ENCODE measurements at places on chromosomes 3 and 15. TPM values are rescaled to one million over a fixed set of nuclear protein-coding genes. Genes with fewer than 3 reads are reported as not detected.

UPK1B gene
- not detected for total RNA-seq

- DNase-seq = no peak
Measured at GRCh38 chr3:43217206-43217605, 69.1 kb upstream of the SNRK start.

DNA sequence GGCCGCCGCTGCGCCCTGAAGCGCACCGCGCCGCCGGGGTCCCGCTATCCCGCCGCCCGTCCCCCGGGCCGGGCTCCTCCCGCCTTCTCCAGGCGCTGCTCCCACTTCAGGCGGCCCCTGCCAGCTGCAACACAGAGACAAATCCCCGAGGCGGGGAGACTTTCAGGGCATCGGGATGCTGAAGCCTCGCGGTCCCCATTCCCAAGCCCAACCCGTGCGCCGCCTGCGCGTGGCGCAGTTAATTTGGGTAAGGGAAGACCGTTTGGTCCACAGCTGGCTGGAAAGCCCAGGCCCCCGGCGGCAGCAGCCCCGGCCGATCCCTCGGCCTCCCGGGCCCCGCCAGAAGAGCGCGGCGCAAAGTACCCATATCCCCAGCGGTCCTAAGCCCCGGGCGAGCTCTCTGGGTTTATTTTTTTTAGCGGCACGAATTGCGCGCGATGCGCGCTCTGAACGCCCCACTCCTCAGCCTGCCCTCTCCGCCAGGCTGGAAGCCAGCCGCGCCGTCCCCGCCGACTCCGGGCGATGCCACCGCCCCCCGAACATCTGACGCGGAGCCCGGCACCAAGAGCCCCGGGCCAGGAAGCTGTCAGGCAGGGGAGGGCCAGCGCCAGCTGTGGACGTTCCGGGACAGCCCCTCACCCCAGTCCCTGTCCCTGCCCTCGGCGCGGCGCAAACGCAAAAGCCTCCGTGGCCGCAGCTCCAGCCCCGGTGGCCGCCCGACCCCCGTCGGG, 517 bp downstream of the FBN1 start:
- DNase-seq = no peak

DNA sequence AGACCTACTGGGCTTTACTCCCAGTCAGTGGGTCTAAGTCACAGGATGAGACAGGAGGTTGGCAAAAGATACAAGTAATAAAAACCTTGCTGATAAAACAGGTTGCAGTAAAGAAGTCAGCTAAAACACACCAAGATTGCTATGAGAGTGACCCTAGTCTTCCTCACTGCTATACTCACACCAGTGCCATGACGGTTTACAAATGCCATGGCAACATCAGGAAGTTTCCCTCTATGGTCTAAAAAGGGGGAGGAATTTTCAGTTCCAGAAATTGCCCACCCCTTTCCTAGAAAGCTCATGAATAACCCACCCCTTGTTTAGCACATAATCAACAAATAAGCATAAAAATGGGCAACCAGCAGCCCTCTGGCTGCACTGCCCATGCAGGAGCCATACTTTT, 966.7 kb upstream of the ROBO1 start:
- no peak for DNase-seq

DNA sequence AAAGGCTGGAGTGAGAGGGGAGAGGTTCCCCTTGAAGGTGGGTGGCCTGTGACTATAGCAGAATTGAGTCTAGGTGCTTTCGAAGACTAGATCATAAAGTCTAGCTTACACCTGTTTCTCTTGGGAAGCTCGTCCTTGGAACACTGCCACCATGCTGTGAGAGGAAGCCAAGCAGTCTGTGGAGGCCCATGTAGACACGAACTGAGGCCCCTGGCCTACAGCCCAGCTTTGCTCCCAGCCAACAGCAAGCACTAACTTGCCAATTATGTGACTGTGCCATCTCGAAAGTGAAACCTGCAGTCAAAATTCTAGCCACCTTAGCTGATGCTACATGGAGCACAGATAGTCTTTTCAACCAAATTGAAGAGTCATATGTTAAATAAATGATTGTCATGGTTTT, 190.5 kb upstream of the NECTIN3 start:
- peak; percentile 63 for DNase-seq

- DNase-seq = peak; percentile 85
Measured at GRCh38 chr15:84748274-84749110, at the start of gene ZNF592. Gene ZNF592 (plus strand): TSS chr15:84748592. CDS start chr15:84782676, 34,084 bp downstream.

Measured in cerebellum (tissue), 4 donors.